ENCODE measurements at places on chromosomes 5 and 9. TPM values are rescaled to one million over a fixed set of nuclear protein-coding genes. Genes with fewer than 3 reads are reported as not detected.
A peak's percentile ranks its signal among the peaks of the same experiment; 100 is the strongest.

DNA sequence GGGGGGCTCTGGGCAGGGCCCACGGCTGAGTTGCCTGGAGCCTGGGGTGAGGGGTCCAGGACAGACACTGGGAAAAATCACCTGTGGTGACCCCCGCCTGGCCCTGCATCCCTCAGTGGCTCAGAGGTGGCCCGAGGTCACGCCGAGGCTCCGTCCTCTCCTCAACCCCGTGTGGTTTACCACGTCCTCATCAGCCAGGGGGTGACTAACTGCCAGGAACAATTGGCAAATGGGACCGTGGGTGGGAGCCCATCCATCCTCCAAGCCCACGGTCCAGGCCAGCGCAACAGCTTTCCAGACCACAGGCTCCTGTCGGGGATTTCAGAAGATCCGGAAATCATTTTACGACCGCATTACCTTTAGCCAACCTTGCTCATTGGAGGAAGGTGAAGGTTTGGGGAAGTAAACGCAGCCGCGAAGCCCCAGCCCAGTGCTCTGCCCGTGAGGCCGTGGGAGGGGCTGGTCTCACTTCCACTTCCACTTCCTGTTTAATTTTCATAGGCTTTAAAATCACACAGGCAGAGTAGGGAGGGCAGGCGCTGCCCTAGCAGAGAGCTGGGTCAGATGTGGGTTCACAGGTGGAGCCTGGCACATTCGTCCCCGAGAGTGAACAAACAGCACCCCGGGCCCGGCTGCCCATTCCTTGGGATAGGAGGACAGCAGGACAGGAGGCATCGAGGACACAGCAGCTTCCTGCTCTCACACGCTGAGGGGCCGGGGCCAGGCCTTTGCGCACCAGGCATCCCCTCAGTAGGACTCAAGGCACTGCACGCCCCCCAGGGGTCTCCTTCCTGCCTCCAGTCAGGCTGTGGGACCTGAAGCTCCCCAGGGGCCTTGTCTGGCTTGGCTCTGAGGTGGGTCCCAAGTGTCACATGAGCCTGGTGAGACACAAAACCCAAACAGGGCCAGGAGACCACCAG is 19.8 kb upstream of the SLC9A3 start:
- DNase-seq = no peak

GRCh38 chr9:124003636-124004349 is 7.8 kb upstream of the LHX2 start:
- DNase-seq = no peak

DNA sequence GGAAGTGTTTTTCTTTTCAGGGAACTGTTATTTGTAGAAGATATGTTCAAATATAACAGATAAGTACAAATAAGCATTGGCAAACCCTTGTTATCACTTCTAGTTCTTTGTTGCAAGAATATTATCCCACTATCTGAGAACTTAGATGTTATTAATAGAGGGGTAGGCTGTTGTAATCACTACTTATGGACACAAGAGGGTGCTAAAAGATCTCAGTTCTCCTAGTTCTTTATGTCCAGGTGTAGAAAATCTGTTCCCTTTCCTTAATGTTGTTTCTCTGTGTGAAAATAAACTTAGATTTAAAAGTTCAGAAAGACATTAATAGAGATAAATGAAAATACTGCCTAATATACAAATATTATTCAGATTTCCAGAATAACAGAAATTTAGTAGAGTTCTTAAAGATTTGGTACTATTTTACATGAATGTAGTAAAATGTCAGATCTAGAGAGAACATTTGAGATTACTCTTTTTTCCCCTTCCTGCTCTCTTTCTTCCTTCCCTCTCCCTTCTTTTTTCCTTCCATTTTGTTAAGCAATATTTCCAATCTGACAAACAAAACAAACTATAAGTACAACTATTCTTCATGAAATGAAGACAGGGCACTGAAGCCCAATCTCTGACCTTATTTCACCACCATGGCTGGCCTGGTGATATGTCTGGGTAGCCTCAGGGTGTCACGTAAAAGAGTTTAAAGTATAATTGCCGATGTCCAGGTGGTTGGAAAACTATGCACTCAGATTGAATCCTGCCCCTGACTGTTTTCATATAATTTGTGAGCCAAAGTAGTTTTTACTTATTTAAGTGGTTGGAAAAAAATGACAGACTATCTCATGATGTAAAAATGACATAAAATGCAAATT is 43.6 kb upstream of the C5orf46 start:
- DNase-seq = peak; percentile 53

GRCh38 chr9:110742741-110743371 is 74.3 kb downstream of the MUSK start:
- DNase-seq = peak; percentile 88

The NR4A3 gene
- total RNA-seq = under 0.01 TPM

The SH2D3C gene
- total RNA-seq = 72.6 TPM
